D341Med (cell line): ENCODE measurements at places on chromosomes 12 and 14.

GRCh38 chr12:96220902-96221301, 26.7 kb downstream of the ELK3 start:
- no peak for DNase-seq

- no peak for DNase-seq
Observed at GRCh38 chr12:25993901-25994651, 35.6 kb downstream of the RASSF8 start.

- DNase-seq: no peak
Observed at GRCh38 chr14:38749936-38750335, 353.1 kb downstream of the SEC23A start.

- DNase-seq: no peak
Observed at GRCh38 chr14:68685419-68686204, 107.3 kb downstream of the ZFP36L1 start.

- DNase-seq: no peak
Observed at GRCh38 chr14:34450542-34450915, 11.5 kb downstream of the SPTSSA start.

GRCh38 chr14:61836807-61837206, 74.6 kb downstream of the SNAPC1 start:
- DNase-seq: no peak

- no peak for DNase-seq
Observed at GRCh38 chr12:106030210-106031071, 108.3 kb downstream of the NUAK1 start.

DNA sequence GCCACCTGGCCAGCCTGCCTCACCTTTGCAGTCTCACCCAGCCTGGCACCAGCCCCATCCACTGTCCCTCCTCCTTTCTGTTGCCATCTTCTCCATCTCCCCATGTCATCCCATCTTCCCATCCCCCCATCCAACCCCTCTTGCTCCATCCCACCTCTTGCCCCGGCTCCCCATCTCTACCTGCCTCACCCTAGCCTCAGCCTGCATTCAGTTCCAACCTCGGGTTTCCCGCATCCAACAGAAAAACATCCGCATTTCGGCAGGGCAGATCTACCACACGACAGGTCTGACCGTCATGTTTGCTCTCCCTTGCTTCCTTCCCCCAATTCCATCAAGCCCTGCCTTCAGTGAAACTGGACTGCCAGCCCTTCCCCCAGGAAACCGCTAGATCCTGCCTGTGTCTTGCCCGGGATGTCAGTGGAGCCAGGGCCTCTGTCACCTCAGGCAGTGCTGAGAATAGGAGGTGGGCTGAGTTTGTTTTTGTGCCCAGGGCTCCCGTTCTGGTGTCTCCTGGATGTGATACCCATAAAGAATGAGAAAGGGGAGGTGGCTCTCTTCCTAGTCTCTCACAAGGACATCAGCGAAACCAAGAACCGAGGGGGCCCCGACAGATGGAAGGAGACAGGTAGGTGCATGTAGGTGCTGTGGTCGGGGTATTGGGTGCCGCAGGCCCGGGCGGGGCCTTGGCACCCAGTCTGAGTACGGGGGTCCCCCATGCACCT, 2.5 kb downstream of the KCNH3 start:
- DNase-seq: no peak

DNA sequence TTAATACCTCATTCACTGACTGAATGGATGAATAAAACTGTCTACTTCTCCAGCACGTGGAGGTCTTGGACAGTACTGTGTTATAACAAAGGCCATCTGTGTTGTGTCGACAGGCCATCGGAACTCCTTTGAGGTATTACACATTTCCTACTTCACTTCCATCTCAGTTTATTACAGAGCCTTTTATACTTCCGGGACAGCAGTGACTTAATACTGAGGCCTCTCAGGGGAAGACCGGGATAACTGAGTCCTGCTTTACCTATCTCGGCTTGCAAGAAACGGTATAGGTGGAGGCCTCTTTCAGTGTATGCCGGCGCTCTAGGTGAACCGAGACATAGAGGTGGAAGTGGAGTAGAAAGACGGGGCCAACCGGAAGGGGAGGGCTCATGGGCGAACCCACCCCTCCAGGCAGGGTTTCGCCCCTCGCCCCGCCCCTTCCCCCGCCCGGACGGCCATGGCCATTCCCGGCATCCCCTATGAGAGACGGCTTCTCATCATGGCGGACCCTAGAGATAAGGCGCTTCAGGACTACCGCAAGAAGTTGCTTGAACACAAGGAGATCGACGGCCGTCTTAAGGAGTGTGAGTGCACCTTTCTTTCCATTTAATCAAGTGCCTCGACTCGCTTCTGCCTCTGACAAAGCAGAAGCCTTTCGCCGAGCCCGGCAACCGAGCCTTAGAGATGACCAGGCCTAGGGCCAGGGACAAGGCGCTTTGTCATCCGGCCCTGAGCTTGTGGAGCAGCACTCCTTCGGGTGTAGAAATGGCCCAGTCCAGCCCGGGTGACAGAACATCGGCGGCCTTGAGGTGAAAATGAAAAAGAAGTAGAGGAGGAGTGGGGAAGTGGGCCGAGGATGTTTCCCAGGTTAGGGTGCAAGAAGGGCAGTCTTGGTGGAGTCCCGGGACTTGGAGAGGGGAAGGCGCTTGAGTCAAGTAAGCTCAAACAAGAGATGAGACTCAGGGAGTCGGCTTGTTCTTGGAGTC, at the start of gene PSMC6:
Gene PSMC6 (plus strand): TSS at position 477 of the 983 bp plus-strand sequence. CDS start 20 bp downstream, at position 497.
- DNase-seq: peak; percentile 97

DNA sequence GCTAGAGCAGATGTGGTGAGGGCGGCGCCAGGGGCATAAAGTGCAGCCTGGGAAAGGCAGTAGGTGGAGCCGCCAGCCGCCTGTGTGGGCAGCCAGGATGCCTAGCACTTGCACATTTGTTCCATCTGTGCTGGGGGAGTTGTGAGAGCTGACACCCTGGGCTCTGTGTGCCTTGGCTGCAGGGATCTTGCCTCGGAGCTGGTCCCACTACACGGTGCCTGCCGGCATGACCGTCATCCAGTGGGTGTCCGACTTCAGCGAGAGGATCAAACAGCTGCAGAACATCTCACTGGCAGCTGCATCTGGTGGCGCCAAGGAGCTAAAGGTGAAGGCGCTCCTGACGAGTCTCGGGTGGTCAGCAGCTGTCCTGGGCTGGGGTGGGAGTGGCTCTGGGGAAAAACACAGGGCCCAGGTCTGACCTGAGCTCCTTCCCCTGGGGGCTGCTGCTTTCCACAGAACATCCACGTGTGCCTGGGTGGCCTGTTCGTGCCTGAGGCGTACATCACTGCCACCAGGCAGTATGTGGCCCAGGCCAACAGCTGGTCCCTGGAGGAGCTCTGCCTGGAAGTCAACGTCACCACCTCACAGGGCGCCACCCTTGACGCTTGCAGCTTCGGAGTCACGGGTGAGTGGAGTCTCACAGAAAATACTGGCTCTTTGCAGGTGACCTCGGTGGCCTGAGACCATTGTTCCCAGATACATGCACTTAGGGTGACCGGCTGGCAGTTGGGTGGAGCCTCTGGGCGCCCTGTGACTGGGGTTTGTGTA, 37.4 kb downstream of the HSP90AA1 start:
- no peak for DNase-seq
